ENCODE measurements at places on chromosomes 7 and 10.

GRCh38 chr10:120336911-120337540, 120.0 kb upstream of the PLPP4 start:
- DNase-seq: no peak

GRCh38 chr10:92119340-92119739, 171.5 kb downstream of the CPEB3 start:
- DNase-seq: no peak

DNA sequence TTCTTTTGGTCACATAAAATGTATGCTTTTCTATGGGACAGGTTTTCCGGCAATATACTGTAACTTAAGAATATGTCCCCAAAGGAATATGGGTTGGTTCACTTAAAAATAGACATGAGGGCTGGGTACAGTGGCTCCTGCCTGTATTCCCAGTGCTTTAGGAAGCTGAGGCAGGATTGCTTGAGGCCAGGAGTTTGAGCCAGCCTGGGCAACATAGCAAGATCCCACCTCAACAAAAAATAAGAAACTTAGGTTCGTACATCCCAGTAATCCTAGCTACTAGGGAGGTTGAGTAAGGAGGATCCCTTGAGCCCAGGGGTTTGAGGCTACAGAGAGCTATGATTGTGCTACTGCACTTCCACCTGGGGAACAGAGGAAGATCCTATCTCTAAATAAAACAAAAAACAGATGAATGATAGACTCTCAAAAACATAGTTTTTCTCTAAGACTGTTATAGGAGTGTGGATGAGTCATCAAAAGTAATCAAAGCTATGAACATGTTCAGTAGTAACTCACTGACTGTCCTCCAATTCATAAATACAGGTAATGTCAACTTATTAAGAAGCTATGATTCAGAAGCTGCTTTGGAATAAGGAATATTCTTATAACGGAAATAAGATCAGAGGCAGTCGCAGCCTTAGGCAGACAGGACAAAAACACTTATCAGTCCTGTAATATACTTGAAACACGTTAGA, 2.6 kb upstream of the SEC31B start:
- DNase-seq: no peak

- DNase-seq: no peak
These were observed 42.1 kb upstream of the MKRN1 start for GRCh38 chr7:140521421-140521820.

GRCh38 chr7:128102490-128103291, 71.5 kb upstream of the LRRC4 start:
- DNase-seq: no peak

DNA sequence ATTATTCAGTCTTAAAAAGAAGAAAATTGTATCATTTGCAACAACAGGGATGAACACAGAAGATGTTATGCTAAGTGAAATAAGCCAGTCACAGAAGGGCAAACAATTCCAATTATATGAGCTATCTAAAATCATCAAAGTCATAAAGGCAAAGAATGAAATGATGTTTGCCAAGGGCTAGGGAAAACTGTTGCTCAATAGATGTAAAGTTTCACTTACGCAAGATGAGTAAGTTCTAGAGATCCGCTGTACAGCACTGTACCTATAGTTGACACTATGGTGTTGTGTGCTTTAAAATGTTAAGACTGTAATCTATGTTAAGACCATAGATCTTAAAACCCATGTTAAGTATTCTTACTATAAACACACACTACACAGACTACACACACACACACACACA, 904.6 kb upstream of the LRRN3 start:
- no peak for DNase-seq

GRCh38 chr7:29299086-29299485, 104.5 kb downstream of the CHN2 start:
- DNase-seq: no peak

GRCh38 chr10:16857419-16857818, 40.2 kb upstream of the RSU1 start:
- no peak for DNase-seq
